ENCODE measurements at places on chromosomes 7 and 10.
A peak's percentile ranks its signal among the peaks of the same experiment; 100 is the strongest.

GRCh38 chr7:131898418-131898817 lies 342.0 kb upstream of the PODXL start:
- no peak for DNase-seq

GRCh38 chr10:126375926-126376554 lies 12.2 kb downstream of the ADAM12 start:
- no peak for DNase-seq

- DNase-seq = no peak
These were observed 1.5 kb upstream of the RALA start for GRCh38 chr7:39621784-39622411.

- no peak for DNase-seq
These were observed 18.6 kb upstream of the ZMIZ1 start for GRCh38 chr10:79049931-79050895.

DNA sequence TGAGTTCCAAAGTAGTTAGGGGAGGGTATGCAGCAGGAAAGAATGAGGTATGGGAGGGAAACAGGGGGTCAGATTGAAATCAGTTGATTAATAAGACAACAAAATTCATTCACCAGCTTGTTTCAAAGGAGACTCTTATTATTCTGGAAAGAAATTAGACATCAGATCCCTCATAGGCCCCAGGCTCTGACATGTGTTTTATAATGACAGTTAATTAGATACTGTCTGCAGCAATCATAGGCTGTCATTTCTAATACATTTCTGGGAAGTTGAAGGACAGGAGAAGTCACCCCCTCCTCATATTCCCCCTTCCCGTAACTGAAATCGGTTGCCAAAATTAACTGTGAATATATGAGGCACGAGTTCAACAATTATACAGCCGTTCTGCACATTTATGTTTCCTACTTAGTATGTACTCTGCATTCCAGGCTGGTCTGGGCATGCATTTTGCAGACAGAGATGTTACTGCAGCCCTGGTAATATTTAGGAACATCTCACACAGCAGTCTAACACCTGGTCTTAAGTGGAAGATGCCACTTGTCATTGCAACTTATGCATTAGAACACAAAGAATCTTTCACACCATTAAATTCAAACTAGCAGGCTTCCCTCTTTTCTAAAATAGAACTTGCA lies 355.2 kb upstream of the LRGUK start:
- DNase-seq = no peak

DNA sequence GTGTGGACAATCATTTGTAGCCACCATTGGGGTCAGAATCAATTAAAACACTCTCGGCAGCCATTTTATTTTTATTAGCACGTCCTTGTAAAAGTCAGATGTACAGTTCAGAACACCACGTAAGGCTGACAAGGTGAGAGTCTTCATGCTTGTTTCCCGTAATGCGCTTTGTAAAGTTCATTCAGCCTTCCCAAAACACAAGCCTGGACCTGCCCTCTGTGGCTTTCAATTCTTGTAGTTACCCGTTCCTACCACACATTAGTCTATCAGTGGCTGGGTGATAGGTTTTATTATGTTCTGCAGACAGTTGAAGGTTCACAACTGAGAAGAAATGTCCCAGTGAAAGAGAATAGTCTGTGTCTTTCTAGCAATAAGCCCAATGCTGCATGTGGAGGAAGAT lies 35.4 kb downstream of the GAD2 start:
- no peak for DNase-seq

GRCh38 chr7:36601601-36602000 lies 122.7 kb downstream of the AOAH start:
- no peak for DNase-seq

DNA sequence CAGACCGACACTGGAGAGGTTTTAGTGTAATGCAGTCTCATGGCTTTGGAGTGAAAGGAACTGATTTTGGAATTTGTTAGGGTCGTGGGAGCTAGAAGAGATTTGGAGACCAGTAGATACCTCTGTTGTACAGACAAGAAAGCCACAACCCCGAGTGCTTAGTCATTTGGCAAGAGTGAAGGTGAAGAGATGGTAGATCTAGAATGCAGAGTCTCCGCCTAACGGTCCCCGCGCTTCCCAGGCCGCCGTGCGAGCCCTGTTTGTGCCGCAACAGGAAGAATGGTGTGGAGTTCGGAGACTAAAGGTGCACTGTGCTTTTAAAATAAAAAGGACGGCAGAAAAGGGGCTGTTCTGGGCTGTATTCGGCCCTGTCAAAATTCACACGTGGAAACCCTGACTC lies 186.7 kb downstream of the ADARB2 start:
- DNase-seq = no peak

- peak; percentile 76 for DNase-seq
These were observed at the start of the genes CPSF4 and PTCD1 for GRCh38 chr7:99438573-99439480. TSS of gene CPSF4 (plus strand) at chr7:99438943. CDS start at chr7:99439083, 140 bp downstream. TSS of gene PTCD1 (minus strand) at chr7:99438798. CDS start at chr7:99435242, 3,556 bp downstream.

DNA sequence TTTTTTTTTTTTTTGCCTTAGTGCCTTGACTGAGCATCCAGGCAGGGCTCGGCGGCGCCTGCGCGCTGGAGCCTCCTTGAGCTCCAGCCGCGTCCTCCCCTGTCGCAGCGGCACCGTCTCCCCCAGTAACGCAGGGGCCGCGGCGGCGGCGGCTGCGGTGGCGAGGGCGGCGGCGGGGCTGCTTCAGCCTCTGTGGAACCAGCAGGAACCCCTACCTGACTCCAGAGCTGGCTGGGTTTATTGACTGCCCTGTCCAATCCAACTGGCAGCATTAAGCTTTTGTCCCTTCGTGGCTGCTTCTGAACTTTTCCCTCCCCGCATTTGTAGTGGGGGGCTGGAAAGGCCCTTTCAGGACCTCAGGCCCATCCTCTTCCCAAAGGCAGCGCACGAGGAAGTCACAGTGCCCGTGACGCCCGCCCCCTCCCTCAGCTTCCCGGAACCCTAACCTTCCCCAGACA lies at the start of gene GPR85:
Gene GPR85, minus strand, starts transcription at position 397 of the 458 bp plus-strand sequence. CDS start 2,106 bp downstream, outside the sequence.
- DNase-seq = peak; percentile 58

GRCh38 chr10:80421707-80422536 lies 13.6 kb downstream of the PRXL2A start:
- DNase-seq = no peak

- DNase-seq = no peak
These were observed 49.5 kb upstream of the PITRM1 start for GRCh38 chr10:3222068-3222467.

DNA sequence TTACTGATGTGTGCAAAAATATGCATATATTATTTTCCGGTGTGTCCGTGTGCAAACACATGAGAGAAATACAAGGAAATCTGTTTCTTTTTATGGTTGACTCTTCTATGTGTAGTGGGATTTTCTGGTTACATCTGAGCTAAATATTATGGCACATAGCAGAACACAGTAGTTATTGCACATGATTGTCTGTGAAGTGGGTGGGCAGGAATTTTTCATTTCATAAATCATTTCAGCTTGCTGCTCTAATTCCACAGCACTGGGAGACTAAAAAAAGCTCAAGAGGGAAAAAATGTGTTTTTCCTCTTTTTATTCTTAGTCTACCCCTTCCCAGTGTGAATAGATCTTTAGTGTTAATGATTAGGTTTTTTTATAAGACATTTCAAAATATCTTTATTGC lies 197.9 kb downstream of the MBL2 start:
- no peak for DNase-seq

GRCh38 chr10:71278691-71279588 lies 40.1 kb upstream of the SLC29A3 start:
- DNase-seq = no peak

GRCh38 chr7:151374726-151375125 lies 33.1 kb downstream of the NUB1 start:
- DNase-seq = no peak

- no peak for DNase-seq
These were observed 78.1 kb upstream of the CYTH3 start for GRCh38 chr7:6350433-6351058.

- DNase-seq = no peak
These were observed 40.6 kb upstream of the SRGN start for GRCh38 chr10:69047111-69047832.

DNA sequence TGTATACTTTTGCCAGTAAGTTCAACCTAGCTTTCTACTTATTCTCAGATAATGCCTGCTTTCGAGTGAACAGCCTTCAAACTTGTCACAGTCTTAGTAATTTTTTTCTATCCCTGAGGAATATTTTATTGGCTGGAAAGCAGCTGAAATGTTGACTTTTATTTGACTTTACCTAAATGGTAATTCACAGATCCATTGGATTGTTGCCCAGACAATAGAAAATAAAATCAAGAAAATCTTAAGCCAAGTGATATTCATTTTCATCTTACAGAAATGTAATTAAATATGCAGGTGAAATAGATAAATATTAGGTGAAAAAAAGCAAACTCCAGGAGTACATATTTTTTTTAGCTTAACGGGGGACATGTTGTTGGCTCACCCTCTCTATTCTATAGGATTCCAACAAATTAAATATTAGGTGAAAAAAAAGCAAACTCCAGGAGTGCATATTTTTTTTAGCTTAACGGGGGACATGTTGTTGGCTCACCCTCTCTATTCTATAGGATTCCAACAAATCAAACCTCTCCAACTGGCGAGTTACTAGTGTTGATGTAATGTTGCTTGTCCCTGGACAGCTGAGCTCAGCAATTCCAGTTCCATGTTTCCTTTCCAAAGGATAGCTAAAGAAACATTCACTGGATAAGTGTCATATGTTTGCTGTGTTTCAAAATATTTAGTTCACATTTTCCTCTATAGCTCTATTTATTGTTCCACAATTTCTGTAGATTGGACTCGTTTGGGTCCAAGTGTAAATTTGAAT lies 4.2 kb downstream of the TMEM26 start:
- DNase-seq = no peak

DNA sequence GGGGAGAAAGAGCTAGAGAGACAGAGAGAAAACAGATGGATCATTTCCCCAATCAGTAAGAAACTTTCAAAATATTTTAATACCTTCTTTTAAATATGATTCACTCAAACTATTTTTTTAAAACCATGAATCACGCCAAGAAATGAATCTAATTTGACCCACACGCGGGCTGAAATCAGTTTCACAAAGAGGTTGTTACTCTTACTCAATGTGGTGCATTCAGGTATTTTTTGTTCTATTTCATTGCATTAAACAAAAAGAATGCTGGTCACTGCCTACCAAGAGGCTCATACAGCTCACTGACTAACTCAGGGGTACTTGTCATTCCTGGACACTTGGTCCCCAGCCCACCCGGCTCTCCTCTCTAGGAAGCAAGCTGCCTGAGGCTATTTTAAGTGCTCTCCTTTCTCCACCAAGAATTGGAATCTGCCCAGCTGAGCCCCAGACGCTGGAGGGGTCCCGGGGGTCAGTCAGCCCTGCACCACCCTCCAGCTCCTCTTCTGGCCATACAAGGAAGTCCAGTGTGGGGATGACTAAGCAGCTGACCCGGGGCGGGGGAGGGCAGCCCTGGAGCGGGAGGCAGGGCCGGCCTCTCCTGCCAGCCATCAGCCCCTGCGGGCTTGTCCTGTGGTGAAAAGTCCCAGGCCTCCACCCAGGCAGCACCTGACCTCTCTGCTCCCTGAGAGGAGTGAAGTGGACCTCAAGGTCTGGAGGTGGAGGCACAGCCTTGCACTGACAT lies 21.7 kb upstream of the PFKP start:
- no peak for DNase-seq

DNA sequence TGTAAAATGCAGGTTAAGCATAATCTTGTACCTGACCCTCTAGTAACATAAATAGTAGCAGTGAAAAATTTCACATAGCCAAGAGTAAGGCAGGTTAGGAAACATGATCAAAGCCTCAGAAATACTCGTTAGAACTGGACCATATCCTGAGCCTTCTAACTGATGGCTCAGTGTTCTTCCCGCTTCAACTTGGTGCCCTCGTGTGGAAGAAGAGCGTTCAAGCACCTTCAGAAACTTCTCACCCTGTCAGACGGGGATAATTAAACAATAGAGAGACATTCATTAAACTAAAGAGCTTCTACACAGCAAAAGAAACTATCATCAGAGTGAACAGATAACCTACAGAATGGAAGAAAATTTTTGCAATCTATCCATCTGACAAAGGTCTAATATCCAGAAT lies 124.5 kb downstream of the MYOF start:
- DNase-seq = no peak

GRCh38 chr10:112624546-112625048 lies 177.6 kb downstream of the VTI1A start:
- DNase-seq = no peak

DNA sequence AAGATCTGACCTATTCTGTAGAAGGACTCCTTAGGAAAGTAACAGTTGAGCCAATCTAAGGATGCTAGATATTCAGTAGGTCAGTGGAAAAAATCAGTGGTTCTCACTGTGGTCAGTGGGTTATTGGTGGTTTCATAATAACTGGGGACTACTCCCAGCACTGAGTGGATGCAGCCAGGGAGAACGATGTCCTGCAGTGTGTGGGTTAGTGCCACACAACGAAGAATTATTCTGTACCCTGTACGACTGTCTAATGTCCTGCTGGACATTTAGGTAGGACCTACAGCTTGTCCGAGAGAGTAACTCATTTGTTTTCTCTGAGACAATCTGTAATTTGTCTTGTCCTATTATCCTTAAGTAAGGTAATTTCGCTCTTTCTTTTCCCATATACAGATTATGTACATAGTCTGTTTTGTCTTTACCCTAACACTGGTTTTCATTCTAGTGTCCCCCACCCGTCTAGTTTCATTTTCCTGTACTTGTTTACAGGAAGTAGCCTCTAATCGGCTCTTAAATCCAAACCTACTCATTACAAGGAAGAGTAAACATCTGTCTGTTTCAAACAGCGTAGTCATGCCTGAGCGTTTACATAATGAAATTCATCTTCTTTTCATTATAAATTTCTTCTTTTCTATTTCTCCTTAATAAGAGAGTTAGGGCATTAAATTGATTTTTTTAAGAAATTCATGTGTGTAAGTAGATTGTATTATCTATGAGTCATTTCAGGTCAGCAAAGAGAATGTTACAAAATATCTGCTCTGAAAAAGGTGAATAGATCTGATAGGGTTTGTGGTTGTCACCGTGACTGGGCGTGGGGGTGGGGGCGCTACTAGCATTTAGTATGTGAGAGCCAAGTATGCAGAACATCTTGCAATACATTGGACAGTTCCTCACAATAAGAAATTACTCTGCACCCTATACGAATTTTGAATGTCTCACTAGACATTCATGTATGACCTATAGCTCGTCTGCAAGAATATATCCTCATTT lies 8.3 kb upstream of the ZC3HAV1L start:
- DNase-seq = peak; percentile 70

DNA sequence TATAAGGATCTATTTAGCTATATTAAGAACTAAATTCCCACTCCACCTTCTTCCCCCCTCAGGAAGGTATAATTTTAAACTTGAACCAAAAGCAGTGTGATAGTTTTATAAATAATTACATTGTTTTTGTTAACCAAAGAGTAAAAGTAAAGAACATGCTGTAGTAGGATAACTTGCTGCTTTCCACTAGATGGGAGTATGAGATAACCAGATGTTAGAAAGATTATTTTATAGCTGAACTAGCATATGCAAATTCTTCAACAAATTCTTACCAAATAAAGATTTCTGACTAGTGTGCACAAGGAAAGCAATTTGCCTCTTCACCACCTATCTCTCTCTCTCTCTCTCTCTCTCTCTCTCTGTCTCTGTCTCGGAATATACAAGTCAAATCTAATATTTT lies 31.8 kb downstream of the TES start:
- no peak for DNase-seq

Data from CMK (cell line).